ENCODE measurements at places on chromosomes 1 and 21.

DNA sequence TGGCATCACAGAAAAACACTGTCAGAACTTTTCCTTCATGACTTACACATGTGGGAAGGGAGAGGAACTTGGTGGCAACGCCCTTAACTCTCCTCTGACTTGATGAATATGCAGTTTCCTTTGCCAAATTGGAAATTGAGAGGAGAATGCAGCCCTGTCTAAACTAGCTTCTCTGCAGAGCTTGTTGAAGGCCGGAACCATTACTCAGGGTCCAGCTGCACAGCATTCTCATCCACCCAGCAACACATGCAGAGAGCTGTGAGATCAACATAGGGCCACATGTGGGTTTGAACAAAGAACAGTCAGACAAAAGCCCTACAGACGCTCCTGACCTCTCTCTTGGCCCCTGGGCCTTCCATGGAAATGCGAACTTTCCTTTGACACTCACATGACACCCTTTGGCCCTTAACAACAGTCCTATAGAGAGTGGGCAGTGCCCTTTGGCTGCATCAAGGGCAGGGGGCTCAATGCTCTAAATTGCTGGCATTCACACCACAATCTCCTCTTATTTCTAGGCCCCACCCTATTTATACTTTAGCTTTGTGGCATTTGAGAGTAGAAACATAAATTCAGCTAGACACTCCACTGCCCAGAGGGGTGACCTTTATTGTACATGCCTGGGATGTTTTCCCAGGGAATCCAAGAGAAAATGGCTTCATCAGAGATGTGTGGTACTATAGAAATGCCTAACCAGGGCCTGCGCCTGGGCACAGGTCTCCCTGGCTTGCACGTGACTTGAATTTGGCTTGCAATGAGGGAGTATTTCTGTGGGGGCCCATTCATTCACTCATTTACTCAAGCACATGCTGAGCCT, 64.4 kb downstream of the CDC7 start:
- no peak for DNase-seq

DNA sequence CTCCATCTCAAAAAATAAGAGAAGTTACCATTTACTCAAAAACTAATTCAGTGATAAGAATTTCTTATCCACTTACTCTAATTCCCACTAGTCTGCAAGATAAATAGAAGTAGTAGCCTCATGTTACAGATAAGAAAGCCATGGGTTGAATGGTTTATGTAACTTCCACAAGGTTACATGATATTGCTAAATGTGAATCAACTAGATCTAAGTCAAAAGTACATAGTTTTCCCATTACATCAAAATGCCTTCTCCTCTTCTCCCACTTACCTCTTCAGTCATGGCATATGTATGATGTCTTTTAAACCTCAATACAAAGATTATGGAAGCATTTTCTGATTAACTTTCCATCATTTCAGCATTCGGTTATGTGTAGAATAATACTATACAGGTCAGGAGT, 108.5 kb downstream of the ASH1L start:
- DNase-seq = no peak

DNA sequence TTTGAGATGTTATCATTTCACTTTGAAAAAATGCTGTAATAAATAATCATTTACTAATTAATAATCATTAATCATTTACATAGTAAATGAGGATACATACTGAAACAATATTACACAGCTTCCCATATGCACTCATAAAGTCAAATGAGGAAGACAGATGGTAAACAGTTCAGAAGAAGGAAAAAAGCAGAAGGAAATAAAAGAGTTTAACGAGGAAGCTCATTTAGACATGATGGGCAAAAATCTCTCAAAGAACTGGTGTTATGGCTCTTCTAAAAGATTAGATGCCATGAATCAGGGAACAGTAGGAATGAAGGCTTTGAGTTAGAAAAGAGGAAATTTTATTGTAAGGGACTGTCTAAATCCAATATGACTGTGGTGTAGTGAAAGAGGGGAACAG, 347.6 kb downstream of the PTPRC start:
- DNase-seq = no peak

DNA sequence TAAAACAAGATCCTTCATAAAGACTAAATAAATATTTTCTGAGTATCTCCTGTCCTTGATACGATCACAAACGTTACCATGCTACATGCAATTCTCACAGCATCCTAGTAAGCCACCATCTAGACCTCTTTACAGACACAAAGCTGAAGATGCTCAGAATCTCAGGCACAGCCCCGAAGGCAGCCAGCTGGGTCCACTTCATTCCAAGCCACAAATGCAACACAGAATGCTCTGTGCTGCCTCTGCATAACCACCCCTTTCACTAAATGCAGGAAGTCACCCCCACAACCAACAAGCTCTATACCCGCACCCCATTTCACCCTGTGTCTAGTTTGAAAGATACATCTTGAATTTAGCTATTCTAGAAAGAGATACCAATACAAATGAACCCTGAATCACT, 12.9 kb downstream of the RCAN1 start:
- DNase-seq = no peak

DNA sequence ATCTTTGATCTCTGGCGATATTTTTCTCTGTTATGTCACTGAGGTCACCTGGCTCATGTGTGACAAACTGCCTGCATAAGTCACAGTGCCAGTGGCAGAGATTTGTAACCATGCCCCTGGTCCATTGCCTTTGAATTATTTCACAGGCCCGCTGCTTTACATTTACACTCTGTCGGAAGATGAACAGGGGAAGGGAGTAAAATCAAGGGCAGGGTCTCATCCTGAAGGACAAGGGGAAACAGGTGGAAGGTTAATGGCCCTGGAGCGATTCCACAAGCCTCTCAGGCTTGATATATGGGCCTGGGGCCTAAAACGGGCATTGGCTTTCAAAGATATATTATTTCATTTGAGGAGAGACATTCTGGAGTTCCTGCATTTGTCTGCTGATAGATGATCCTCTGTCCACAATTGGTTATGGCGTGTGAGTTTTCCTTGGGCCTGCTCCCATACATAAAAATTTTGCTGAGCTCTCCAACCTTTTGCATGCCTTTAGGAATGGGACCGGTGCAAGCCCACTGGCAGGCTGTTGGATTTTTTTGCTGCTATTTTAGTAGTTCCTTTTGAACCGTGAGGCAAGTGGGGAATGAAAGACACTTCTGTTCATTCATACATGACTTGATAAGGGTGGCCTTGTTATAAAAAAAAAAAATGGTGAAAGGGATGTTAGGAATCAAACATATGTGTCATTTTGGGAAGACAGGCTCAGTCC, 51.9 kb downstream of the NR5A2 start:
- no peak for DNase-seq

- no peak for DNase-seq
These were observed 124.4 kb upstream of the BARHL2 start for GRCh38 chr1:90841473-90841872.

GRCh38 chr1:26541816-26542711, 12.5 kb downstream of the RPS6KA1 start:
- no peak for DNase-seq

DNA sequence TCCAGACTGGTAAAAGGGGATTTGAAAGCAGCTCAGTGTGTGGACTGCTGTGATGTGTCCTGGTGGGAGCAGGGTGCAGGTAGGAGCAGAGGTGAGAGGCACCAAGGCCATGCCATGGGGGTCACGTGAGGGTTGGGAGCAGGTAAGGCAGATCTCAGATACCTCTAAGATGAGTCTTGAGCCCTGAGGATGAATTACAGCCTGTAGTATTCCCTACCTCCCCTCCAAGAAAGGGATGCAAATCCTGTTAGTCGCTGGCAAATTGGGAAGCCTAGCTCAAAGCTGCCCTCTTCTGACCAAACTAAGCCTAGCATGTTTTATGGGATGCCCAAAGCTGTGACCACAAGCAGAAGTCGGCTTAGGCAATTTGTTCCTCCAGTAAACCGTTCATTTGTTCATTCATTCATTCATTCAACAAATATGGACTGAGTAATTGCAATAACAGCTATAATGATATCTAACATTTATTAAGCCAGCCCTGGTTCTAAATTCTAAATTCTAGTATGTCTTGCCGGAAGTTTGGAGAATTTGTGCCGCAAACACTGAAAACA, 3.9 kb upstream of the NUAK2 start:
- DNase-seq = peak; percentile 57

DNA sequence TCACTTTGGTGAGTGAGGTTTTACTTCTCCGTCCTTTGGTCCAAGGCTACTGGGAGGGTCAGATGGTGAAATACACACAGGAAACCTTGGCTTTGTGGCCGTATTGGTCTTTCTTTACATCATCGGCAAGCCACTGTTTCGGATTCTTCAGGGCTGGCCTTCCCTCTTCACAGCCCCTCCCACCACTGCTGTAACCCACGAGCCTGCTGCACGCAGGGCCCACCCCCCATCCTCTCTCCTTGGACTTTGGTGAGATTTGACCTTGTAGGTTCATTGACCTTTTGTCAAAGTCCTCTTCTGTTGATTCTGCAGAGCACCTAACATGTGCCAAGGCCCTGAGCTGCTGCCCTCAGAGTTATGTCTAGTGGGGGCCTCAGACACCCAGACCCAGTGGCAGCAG, 328.6 kb downstream of the CAMTA1 start:
- no peak for DNase-seq

GRCh38 chr1:9482403-9482802, 56.9 kb upstream of the SLC25A33 start:
- DNase-seq = no peak

DNA sequence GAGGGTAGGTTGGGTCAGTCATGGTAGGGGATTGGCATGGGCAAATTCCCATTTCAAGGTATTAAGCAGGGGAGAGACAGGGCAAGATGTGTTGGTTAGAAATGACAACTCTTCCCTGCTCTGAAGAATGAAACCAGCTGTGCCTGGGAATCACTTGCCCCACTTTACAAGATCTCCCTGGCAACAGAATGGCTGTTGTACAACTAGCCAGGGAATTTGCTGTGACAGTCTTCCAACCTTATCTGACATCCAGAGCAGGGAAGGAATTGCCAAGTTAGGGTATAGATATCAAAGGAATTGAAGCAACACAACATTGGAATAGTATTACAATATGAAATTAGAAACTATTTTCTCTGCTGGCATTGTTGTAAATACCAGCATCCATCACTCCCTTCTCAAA, 154.7 kb downstream of the CACNA1E start:
- no peak for DNase-seq

Measured in NCI-H1694 (cell line).